ENCODE measurements at places on chromosomes 16 and 17. TPM values are rescaled to one million over a fixed set of nuclear protein-coding genes. Genes with fewer than 3 reads are reported as not detected.

Gene CFAP97D1
- total RNA-seq: not detected

Gene CACNG4
- total RNA-seq: 40.3 TPM

Gene NMRAL1
- total RNA-seq: 109 TPM

Gene ZSCAN10
- 0.21 TPM for total RNA-seq

Gene SLC47A1
- 16.1 TPM for total RNA-seq

Gene LRRC46
- total RNA-seq: 1.9 TPM

Gene CMTR2
- total RNA-seq: 12.5 TPM

Gene WFIKKN1
- total RNA-seq: 2.0 TPM

Gene SLC35G6
- not detected for total RNA-seq

Gene MYO15A
- 0.36 TPM for total RNA-seq

Gene CTCF
- total RNA-seq: 33.1 TPM

Gene ABCC3
- total RNA-seq: 128 TPM

Gene PIPOX
- 2.4 TPM for total RNA-seq

Gene MLYCD
- total RNA-seq: 2.2 TPM

Gene NPIPA5
- 0.26 TPM for total RNA-seq
